ENCODE measurements at places on chromosomes 11 and 22. TPM values are rescaled to one million over a fixed set of nuclear protein-coding genes. Genes with fewer than 3 reads are reported as not detected.

The CD248 gene
- 11.9 TPM for total RNA-seq

The DRD4 gene
- 0.37 TPM for total RNA-seq

The TESMIN gene
- total RNA-seq: 3.2 TPM

The ARHGEF17 gene
- total RNA-seq: not detected

The KRTAP5-7 gene
- total RNA-seq: not detected

The SHANK3 gene
- 0.30 TPM for total RNA-seq

The TUB gene
- total RNA-seq: 0.19 TPM

The OR52J3 gene
- not detected for total RNA-seq

The CSNK1E gene
- total RNA-seq: 111 TPM

The CABP7 gene
- total RNA-seq: not detected

The IMMP1L gene
- total RNA-seq: 22.5 TPM

The SULT4A1 gene
- 0.29 TPM for total RNA-seq

GRCh38 chr22:42933485-42934091, 76.5 kb upstream of the ARFGAP3 start:
- H3K27ac ChIP-seq: peak overlapping the region; percentile 90
- no peaks in the 10 kb centered on the region for H3K27me3 ChIP-seq
- DNase-seq: peak; percentile 56
- peak overlapping the region; percentile 19 for H3K4me3 ChIP-seq

DNA sequence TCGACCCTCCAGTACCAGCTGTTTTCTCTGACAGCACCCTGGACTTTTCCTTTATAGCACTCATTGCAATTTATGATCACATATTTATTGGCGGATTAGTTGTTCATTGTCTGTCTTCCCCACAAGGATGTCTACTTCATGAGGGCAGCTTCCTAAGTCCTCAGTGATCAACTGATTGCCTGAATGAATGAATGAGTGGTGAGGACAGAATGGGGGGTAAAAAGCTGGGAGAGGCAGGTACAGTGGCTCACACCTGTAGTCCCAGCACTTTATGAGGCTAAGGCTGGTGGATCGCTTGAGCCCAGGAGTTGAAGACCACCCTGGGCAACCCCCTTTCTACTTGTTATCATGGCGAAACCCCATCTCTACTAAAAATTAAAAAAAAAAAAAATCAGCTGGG, 11.1 kb upstream of the SOX10 start:
- no peak overlapping the region for H3K27ac ChIP-seq
- no peak overlapping the region for H3K4me3 ChIP-seq
- H3K27me3 ChIP-seq: no peaks in the 10 kb centered on the region
- no peaks in the 10 kb centered on the region for H3K36me3 ChIP-seq
- H3K4me1 ChIP-seq: peaks cover 6% of the 10 kb centered on the region

- H3K36me3 ChIP-seq: peaks cover 17% of the 10 kb centered on the region
- no peak overlapping the region for H3K27ac ChIP-seq
- H3K27me3 ChIP-seq: no peaks in the 10 kb centered on the region
- DNase-seq: no peak
- no peak overlapping the region for H3K4me3 ChIP-seq
- peaks cover 22% of the 10 kb centered on the region for H3K4me1 ChIP-seq
Observed at GRCh38 chr11:65446446-65447277, 24.1 kb downstream of the NEAT1 start.

GRCh38 chr11:67418476-67419281, 3.2 kb downstream of the CARNS1 start:
- H3K27me3 ChIP-seq: no peaks in the 10 kb centered on the region
- no peak for DNase-seq
- H3K4me1 ChIP-seq: peaks cover 46% of the 10 kb centered on the region
- H3K4me3 ChIP-seq: peak overlapping the region; percentile 87
- H3K27ac ChIP-seq: peak overlapping the region; percentile 93

GRCh38 chr11:36037031-36037430, 93.2 kb downstream of the LDLRAD3 start:
- H3K4me1 ChIP-seq: no peaks in the 10 kb centered on the region
- H3K36me3 ChIP-seq: no peaks in the 10 kb centered on the region
- DNase-seq: no peak
- no peak overlapping the region for H3K4me3 ChIP-seq

DNA sequence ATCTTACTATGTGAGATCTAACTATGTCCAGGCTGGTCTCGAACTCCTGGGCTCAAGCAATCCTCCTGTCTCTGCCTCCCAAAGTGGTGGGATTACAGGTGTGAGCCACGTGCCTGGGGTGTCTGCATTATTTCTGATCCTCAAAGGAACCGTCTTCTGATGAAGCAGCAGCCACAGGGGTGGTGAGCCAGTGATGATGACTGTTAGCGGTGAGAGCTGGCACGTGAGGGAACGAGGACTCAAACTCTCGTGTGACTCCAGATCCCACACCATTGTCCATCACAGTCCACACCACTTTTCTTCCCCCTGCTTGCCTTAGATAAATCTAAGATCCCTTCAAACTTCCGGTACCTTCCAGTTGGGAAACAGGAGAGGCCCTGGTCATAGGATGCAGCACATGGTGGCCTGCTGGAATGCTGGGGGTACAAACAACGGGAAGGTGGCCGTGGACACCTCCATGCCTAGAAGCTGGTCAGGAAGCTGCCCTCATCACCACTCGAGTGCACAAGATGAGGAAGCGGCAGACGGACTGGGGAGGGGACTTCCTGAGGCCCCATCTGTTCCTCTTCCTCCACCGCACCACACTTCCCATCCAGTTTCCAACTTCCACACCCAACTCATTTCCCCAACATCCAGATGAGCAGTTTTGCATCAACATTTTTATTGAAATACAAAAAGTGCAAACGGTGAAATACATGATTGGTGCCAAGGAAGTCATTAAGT, 23.8 kb downstream of the ARHGAP1 start:
- no peaks in the 10 kb centered on the region for H3K27me3 ChIP-seq
- peaks cover 10% of the 10 kb centered on the region for H3K36me3 ChIP-seq
- DNase-seq: no peak
- peaks cover 43% of the 10 kb centered on the region for H3K4me1 ChIP-seq

DNA sequence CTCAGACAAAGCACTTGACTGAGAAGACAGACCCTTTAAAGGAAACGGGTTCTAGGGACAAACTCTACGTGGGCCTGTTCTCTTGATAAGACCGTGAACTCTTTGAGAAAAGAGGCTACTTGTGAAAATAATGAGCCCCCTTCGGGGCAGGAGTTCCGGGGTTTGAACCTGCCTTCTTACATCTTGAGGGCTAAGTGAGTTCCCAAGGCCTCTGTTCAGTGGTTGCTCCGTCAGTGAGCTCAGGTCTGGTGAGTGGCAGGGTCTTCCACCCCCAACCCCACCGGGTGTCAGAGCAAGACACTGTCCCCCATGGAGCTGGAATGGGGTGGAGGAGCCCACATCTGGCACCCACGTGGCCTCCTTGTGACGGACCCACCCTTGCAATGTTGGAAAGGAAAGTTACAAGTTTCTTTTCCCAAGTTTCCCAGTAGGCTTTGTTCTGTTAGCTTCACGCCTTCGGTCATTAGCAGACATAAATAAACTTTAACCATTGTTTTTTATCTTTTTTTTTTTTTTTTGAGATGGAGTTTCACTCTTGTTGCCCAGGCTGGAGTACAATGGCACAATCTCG, 6.3 kb upstream of the SAMM50 start:
- no peak overlapping the region for H3K4me3 ChIP-seq
- peaks cover 8% of the 10 kb centered on the region for H3K27me3 ChIP-seq
- H3K36me3 ChIP-seq: no peaks in the 10 kb centered on the region
- no peak overlapping the region for H3K27ac ChIP-seq
- peaks cover under 1% of the 10 kb centered on the region for H3K4me1 ChIP-seq
- DNase-seq: no peak

DNA sequence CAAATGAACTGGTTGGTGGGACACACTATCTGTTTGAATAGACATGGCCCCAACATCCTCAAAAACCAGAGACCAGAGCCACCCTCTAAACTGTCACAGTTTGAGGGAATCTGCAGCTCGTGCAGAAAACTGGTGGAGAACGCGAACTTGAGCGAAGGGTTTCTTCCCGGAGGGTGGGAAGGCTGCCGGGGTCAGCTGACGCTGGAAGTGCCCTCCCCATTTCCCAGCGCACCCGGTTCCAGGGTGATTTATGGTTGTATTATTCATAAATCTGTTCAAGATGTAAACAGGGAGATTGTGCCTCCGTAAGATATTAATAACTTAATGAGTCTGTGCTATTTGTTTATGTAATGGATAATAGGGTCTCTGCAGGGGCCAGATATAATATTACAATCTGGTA, 1396.7 kb downstream of the BRD1 start:
- no peak for DNase-seq
- H3K4me1 ChIP-seq: no peaks in the 10 kb centered on the region
- H3K4me3 ChIP-seq: no peak overlapping the region
- H3K27ac ChIP-seq: no peak overlapping the region
- no peaks in the 10 kb centered on the region for H3K27me3 ChIP-seq
- H3K36me3 ChIP-seq: no peaks in the 10 kb centered on the region

DNA sequence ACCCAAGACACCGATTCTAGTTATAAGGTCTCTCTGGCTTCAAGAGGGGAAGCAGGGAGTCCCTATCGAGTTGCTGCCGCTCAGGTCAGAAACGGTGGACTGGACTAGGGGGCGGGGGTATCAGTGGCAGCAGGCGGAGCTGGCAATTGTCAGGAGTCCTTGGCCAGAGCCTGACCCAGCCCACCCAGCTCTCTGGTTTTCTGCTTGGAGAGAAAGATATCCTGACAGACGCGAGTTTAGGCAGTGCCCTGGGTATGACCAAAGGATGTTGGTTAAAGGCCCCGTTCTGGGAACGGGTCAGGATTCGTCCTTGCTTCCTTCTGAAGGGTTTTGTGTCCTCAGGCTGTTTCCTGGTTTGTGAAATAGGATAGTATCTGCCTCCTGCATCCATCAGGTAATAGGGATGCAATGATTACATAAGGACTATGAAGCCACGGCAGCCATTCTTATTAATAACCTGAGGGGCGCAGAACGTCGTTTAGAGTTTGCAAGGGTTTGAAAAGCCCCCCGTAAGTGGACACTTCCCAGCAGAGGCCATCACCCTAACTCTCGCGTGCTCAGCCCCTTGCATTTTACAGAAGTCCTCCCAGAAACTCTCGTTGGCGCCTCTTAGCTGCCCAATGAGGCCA, 700 bp upstream of the DEPDC5 start:
- peaks cover 41% of the 10 kb centered on the region for H3K4me1 ChIP-seq
- no peaks in the 10 kb centered on the region for H3K27me3 ChIP-seq
- H3K36me3 ChIP-seq: no peaks in the 10 kb centered on the region
- peak overlapping the region; percentile 98 for H3K27ac ChIP-seq
- peak; percentile 2 for DNase-seq

GRCh38 chr11:85875505-85875904, 20.3 kb downstream of the CCDC83 start:
- peaks cover 22% of the 10 kb centered on the region for H3K4me1 ChIP-seq
- no peak for DNase-seq

- no peak for DNase-seq
- H3K27me3 ChIP-seq: no peaks in the 10 kb centered on the region
- H3K4me3 ChIP-seq: peak overlapping the region; percentile 85
- no peaks in the 10 kb centered on the region for H3K36me3 ChIP-seq
Observed at GRCh38 chr11:65917077-65917433, 1.8 kb downstream of the C11orf68 start.

- H3K27ac ChIP-seq: no peak overlapping the region
- H3K27me3 ChIP-seq: no peaks in the 10 kb centered on the region
- no peak for DNase-seq
- H3K4me3 ChIP-seq: no peak overlapping the region
Observed at GRCh38 chr22:34903416-34903815, 162.5 kb upstream of the ISX start.

GRCh38 chr22:24325105-24325757, 54.6 kb downstream of the SPECC1L start:
- H3K4me1 ChIP-seq: peaks cover 33% of the 10 kb centered on the region
- H3K36me3 ChIP-seq: peaks cover 24% of the 10 kb centered on the region
- H3K27ac ChIP-seq: peak overlapping the region; percentile 49
- no peak overlapping the region for H3K4me3 ChIP-seq

GRCh38 chr22:43050995-43051394, 36.0 kb upstream of the PACSIN2 start:
- H3K4me1 ChIP-seq: no peaks in the 10 kb centered on the region
- no peak overlapping the region for H3K4me3 ChIP-seq
- no peak overlapping the region for H3K27ac ChIP-seq
- H3K36me3 ChIP-seq: no peaks in the 10 kb centered on the region

- DNase-seq: no peak
- peaks cover 22% of the 10 kb centered on the region for H3K27me3 ChIP-seq
- no peak overlapping the region for H3K27ac ChIP-seq
- H3K4me1 ChIP-seq: no peaks in the 10 kb centered on the region
- H3K4me3 ChIP-seq: no peak overlapping the region
Observed at GRCh38 chr11:63017306-63017974, 1.8 kb upstream of the SLC22A8 start.

DNA sequence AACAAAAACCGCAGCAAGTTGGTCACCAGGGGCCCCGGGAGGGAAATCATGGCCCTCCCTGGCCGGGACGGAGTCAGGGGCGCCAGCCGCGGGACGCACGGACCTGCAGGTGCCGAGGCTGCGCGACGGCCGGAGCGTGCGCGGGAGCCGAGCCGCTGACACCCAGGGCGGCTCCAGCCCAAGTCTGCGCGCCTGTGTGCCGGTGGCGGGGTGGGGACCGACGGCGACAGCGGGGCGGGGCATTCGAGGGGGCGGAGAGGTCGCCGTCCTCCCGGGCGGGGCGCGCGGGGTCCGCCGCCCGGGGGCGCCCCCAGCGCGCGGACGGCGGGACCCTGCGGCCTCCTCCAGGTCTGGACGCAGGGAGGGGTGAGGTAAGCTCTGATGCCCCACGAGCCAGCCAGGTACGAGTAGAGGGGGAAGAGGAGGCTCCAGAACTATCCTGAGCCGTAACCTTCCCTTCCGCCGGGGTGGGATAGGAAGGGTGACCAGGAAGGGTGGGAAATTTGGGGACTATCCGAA, at the start of gene ESAM:
ESAM (minus strand) TSS at position 186 of the 519 bp plus-strand sequence; CDS start at position 50, 136 bp downstream.
- peak within 1 kb of the TSS; percentile 42 for H3K27ac ChIP-seq
- H3K36me3 ChIP-seq: peaks cover 4% of the 10 kb centered on the region
- peak; percentile 80 for DNase-seq

GRCh38 chr11:95699631-95700470, 89.7 kb downstream of the FAM76B start:
- peaks cover 29% of the 10 kb centered on the region for H3K36me3 ChIP-seq
- peak overlapping the region; percentile 63 for H3K4me3 ChIP-seq
- no peaks in the 10 kb centered on the region for H3K27me3 ChIP-seq
- DNase-seq: no peak
- peaks cover 55% of the 10 kb centered on the region for H3K4me1 ChIP-seq

DNA sequence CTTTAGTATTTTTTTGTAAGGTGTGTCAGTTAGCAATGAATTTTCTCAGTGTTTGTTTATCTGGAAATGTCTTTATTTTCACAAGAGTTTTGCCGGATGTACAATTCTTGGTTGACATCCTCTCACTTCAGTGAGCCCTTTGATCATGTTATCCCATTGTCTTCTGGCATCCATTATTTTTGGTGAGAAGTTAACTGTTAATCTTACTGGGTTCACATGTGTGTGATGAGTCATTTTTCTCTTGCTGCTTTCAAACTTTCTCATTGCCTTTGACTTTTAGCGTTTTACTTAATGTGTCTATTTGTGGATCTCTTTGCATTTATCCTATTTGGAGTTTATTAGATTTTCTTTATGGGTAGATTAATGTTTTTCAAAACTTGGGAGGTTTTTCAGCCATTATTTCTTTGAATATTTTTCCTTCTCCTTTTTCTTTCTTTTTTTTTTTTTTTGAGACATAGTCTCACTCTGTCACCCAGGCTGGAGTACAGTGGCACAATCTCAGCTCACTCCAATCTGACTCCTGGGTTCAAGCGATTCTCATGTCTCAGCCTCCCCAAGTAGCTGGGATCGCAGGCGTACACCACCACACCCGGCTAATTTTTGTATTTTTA, 100.5 kb upstream of the RRM1 start:
- peaks cover 48% of the 10 kb centered on the region for H3K36me3 ChIP-seq
- H3K4me1 ChIP-seq: peaks cover 34% of the 10 kb centered on the region
- no peak overlapping the region for H3K4me3 ChIP-seq
- no peaks in the 10 kb centered on the region for H3K27me3 ChIP-seq

GRCh38 chr11:34204396-34205279, 99.2 kb downstream of the NAT10 start:
- H3K27me3 ChIP-seq: no peaks in the 10 kb centered on the region
- no peak overlapping the region for H3K27ac ChIP-seq
- no peak overlapping the region for H3K4me3 ChIP-seq
- H3K4me1 ChIP-seq: peaks cover 18% of the 10 kb centered on the region

Data from activated naive CD8-positive, alpha-beta T cell treated with anti-CD3 and anti-CD28 coated beads for 36 hours (primary cell).